ENCODE measurements at places on chromosomes 3 and 15.

- no peak for DNase-seq
Measured at GRCh38 chr3:191313296-191313695, 15.9 kb upstream of the CCDC50 start.

DNA sequence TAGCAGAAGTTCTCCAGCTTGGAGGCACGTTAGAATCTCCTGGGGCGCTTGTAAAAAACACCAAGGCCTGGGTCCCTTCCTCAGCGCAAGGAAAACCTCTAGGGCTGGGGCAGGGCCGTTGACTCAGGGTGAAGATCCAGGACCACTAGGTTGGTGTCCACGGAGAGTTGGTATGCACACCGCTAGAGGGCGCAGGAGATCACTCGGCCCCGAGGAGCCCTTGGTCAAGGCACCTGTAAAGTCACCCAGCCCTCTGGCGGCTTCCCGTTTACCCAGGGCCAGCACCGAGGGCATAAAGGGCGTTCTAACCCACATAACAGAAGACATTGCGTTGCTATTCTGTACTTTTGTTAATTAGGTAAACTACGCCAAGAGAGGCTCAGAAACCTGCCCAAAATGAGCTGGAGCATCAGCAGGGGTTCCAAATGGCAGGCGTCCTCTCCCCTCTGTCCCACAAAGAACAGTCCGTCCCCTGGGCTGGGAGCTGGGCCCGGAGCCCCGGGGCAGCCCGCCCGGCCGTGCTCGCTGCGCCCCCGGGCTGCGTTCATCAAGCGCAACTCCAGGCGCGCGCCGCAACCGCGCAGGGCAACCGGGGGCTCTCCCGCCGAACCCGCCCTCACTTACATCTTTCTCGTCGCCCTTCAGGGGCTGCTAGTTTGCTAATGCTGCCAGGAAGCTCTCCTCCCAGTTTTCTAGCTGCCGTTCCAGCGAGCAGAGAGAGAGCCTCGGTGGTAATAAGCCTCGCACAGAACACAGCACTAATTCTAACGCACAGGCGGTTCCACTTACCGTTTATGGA is 332.1 kb downstream of the ARRDC4 start:
- peak; percentile 66 for DNase-seq

GRCh38 chr3:20930034-20930433 is 744.0 kb upstream of the SGO1 start:
- DNase-seq, result no peak

- DNase-seq, result no peak
Measured at GRCh38 chr3:171980578-171981270, 58.7 kb upstream of the FNDC3B start.

DNA sequence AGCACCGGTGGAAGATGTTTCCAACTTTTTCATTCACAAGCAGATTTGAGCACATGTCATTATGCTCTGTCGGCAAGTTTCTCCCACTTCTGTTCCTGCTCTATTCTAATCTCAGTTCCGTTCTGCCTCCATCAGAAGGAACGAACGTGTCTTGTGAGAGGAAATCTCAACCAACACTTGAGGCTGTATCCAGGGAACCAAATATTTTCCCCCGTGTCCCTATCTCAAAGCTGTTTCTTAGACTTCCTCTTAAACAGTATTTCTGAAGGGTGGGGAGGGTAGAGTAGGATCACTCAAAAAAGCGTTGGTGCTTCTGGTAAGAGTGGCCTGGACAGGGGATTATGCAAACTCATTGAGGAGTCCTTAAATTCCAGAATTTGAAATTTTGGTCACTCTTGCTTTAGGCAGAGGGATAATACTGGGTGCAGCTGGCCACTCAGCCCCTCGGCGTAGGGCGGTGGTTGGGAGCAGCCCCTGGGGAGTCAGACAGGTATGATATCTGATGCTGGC is 54.9 kb downstream of the FRMD4B start:
- no peak for DNase-seq

DNA sequence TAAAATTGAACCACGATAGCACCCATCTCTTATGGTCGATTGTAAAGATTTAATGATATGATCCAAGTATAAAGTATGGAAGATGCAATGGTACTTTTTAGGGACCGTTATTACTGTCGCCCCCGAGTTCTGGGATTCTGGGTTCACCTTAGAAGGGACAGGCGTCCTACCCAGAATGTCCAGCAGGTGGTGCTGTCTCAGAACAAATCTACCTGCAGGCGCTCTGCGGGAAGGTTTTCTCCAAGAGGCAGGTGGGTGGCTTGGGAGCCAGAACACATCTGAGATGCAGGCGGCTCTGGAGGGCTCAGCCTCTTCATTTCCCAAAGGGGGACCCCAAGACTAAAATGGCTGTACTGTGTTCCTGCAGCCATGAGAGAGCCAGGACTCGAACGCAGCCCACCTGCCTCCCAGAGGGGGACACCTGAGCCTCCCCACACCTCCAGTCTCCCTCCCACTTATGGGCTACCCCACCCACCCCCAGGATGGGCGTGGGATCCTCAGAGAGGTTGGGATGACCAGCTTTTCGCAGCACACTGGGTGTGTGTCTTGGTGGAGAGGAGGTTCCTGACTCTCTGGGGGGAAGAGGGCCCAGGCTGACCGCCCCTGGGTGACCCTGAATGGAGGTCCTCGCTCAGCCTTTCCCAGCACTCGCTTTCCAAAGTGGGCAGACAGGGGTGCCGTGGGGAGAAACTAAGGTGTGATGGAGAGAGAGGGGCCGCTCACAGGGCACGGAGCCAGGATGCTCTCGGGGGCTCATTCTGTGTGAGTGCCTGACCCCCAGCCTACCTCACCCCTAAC is 28.1 kb upstream of the CORO2B start:
- peak; percentile 84 for DNase-seq

GRCh38 chr3:14156201-14156600 is 22.2 kb downstream of the XPC start:
- no peak for DNase-seq

DNA sequence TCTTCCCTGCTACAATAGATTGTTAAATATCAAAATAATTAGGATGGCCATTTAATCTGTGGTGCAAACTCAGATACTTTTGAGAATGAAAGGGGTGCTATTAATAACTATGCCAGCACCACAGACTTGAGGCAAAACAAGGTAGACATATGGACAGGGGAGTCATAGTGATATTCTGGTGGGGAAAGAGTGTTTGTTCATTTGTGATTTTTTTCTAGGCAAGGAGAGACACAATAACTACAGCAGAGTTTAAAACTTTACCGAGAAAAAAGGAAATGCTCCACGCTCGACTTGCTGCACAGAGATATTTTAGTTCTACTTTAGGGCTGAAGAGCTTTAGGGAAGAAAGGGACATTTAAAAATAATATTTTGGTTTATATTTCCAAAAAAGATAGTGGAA is 611.2 kb upstream of the GRM7 start:
- no peak for DNase-seq

DNA sequence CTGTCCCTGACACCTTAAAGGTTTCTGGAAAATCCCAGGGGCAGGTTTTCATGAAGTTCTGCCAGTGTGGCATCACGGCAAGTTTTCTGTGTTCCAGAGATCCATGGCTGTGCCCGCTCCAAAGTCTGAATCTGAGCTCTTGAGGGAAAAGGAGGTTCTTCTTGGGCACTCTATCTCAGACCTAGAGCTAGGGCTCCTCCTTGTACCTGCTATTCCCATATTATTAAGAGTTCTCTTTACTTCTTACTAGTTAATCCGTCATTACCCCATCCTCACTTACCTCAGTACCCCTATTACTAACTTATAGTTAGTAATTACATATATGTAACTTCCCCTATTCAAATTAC is 5.9 kb upstream of the TRA2B start:
- no peak for DNase-seq

DNA sequence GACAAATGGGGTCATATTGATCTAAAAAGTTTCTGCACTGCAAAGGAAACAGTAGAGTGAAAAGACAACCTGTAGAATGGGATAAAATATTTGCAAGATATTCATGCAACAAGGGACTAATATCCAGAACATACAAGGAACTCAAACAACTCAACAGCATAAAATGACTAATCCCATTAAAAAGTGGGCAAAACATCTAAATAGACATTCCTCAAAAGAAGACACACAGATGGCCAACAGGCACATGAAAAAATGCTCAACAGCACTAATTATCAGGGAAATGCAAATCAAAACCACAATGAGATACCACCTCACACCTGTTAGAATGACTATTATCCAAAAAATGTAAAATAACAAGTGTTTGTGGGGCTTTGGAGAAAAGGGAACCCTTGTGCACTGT is 8.8 kb downstream of the SLC12A8 start:
- DNase-seq, result no peak

DNA sequence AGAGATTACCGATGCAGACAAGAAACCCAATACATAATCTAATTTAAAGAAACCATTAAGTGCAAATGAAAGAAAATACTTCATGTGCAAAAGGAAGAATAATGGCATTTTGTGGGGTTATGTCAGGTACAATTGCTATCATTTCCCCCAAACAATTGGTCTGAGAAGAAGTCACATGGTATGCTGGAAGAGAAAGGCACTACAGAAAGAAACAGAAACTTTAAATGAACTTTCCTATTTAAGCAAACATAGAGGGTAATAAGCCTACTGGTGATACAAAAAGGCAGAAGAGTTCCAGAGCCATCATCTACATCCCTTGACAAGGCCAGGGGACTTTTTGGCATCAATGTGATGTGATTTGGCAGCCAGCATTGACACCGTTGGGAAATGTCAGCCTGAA is 302.4 kb upstream of the WNT5A start:
- DNase-seq, result no peak

DNA sequence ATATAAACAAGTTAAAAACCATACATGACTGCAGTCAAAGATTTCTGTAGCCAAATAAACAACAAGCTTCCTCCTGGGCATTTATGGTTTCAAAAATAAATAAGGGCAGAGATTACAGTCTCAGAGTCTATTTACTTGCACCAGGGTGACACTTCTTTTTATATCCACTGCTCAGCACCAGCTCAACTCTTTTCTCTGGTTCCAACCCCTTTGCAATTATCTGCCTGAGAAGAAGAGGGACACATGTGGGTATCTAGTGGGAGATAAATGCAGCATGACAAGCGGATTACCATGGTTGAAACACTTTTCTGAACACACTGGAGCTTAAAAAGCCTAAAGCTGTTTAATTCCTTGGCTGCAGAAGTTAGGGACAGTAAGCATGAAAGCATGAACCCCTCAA is 311.5 kb downstream of the CNTN3 start:
- DNase-seq, result no peak

- no peak for DNase-seq
Measured at GRCh38 chr3:189233225-189233858, 61.6 kb downstream of the TPRG1 start.

DNA sequence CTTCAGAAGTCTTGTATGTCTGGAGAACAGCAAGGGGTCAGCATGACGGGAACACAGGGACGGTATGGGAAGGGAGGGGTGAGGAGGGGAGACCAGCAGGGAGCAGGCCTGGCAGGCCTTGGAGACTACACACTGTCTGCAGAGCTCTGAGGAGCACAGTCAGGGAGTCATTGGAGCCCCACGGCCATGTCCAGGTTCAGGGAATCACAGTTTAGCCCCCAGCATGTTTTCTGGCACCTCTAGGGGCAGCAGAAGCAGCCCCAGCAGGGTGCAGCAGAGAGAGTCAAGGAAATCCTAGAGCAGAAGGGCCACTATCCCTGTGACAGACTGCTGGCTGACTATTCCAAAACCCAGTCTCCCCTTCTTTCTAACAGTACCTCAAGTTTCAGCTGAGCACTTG is 3.2 kb downstream of the LAMP3 start:
- DNase-seq, result no peak

Measured in stimulated activated effector memory CD8-positive, alpha-beta T cell treated with anti-CD3 and anti-CD28 coated beads, Interleukin-12 subunit alpha, Interleukin-12 subunit beta, amount 100 ng/mL, for 72 hours (primary cell).